Kidney tubule cell (primary cell): ENCODE measurements at places on chromosomes 13 and 19.

GRCh38 chr13:52896827-52897659 lies 48.6 kb upstream of the PCDH8 start:
- DNase-seq = no peak

DNA sequence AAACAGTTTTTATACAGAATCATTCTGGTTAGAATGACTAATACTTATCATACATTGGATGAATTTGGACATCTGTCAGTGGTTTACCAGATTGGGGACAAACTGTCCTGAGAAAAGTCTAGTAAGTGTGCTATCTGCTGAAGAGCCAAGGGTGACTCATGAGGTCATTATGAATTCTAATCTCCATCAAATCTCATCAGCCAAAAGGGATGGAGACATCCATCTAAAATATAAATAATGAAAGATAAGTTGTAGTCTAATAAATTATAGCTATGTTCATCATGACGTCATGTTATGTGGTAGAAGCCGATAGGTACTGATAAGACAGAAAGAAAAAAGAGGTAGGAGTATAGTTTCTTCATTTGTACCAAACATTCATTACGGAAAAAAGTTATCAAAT lies 804.4 kb downstream of the PCDH9 start:
- DNase-seq = no peak

DNA sequence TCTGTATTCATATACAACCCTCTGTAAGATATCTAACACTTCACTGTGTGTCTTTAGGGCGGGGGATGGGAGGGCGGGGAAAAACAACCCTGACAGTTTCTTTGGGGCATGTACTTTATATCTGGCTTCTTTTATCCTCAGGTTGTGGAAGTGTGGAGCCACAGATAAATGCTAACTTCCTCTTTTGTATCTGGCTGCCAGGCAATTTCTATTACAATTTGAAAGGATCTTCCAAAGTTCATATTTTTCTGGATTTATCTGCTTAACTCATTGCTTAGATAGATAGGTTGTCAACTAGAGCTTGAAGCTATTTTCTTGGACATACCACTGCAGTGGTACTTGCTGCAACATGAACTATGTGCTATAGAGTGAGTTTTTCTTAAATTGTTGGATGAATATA lies 393.0 kb downstream of the LMO7 start:
- DNase-seq = no peak

DNA sequence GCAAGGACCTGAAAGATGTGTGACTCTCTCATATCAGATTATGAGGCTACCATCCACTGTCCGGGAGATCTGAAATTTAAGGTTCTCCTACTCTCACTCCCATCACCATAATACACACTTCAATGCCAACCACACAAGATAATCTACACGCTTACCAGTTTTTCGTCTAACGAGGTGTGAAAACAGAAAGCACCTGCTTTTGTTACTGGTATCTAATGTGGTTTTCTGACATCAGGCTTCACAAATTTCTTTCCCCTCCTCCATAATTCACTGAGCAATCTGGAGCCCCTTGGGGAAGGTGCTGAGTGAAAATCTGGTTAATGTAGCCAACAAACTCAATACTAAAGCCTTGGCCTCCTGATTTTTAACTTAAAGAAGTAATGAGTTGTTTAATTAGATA lies 10.1 kb upstream of the LRCH1 start:
- DNase-seq = no peak

- DNase-seq = peak; percentile 99
Observed at GRCh38 chr19:32373585-32374295, 28.3 kb downstream of the ZNF507 start.

DNA sequence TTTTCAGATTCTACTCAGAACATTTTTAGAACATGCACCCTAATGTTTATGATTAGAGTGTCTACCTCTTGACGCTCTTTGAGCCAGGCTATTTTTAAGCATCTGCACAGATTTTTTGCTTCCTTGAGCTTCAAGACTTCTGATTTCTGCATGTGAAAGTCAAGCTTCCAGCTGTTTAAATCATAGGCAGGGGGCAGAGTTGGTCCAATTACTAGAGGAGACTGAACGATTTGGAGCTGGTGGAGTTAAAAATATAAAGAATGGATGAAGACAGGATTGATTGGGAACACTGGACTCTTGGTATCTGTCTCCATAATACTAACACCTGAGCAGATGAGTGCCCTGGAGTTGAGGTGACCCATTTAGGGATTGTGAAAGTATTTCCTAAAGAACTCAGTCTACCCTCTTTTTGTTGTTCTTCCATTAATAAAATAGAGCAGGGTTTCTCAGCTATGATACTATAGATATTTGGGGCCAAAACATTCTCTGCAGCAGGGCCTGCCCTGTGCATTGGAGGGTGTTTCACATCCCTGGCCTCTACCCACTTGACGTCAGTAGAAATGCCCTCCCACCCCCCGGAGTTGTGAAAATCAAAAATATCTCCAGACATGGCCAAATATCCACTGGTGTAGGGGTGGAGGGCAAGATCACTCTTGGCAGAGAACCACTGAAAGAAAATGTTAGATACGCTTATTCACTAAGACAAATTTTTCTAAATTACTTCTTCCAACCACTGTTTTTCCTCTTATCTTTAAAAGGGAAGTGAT lies 160.1 kb downstream of the COG6 start:
- DNase-seq = no peak

DNA sequence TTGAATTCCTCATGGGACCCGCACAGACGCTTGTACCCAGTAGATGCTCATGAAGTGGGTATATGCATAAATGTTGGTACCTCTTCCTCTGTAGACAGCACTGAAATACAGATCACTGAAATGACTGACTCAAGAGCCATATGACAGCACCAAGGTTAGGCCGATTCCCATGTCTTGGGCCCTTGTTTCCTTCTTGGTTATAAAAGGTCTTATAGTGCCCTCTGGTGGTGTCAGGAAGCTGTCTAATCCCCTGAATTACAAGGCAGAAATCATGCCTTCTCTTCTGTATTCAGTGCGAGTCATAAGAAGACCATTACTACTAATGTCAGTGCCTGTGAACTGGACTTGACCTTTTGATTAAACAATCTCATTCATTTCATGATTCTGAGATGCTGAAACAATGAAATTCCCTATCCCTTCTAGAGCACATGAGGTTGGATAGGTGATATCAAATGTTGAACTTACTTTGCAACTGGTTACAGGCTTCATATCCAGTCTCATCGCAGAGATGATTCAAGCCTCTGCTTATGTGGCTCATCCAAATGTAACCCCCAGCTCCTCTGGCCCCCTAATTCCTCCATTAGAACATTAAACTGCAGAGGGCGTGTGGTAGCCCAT lies 59.7 kb downstream of the SPATA13 start:
- peak; percentile 86 for DNase-seq

DNA sequence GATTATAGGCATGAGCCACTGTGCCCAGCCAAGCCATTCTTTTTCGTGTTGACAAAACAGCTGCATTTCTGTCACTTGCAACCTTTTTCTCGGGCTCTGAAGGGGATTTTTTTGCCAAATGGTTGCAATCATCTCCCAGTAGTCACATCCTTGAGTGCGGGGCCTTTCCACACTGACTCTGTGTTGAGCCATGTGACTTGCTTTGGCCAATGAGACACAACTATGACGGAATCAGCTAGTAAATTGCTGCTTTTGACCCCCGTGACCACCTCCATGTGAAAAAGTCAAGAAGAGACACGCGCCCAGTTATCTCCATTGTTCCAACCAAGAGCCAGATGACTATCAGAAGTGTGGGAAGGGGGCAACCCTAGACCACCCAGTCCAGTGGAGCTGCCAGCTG lies 18.3 kb downstream of the NPHS1 start:
- DNase-seq = no peak

DNA sequence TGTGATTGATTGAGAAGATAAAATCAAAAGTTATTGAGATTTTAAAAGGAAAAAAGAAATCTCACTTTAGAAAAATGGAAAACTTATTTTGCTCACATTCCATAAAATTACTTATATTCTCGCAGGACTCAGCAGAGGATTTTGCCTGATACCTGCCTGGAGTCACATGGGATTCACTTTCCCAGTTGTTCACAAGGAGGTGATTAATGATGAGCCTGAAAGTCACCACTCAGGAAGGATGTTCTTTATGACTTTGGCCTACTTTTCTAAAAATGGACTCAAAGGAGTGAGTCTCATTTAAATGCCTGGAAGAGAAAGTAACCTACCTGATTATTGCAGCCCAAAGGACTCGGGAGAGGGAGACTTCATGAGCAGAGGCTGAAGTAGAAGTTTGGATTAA lies 34.5 kb upstream of the FAM216B start:
- DNase-seq = no peak

DNA sequence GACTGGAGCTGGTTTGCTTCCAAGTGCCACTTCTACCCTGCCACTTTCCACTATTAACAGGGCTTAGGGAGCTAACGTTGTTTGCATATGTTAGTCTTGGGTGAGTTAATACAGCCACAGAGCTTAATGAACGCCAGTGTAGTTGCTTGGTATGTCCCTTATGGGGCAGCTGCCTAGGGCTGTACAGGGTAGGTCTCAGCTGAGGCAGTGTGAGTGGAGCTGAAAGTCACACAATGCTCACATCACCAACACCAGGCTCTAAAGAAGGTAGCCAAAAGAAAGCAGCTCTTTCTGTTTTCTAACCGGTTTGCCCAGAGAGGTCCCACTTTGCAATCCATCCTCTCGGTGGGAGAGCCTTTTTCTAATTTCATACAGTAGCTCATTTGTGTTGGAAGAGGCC lies 186.2 kb downstream of the RGCC start:
- no peak for DNase-seq

DNA sequence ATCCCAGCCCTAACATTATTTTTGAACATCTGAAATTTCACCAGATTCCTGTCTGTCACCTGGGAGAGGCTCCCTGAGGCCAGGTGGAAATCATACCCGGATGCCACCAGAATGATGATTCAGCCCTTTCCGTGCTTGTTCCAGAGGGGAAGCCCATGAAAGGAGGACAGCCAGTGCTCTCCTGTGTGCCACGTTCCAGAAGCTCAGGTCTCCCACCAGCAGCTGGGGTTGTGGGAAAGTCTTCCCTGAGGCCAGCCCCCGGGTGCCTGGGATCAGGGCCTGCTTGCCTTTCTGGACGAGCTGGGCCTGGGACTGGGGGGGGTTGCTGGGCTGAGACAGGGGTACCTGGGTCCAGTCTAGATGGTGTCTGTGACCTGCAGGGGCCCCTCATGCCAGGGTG lies 25.5 kb upstream of the IGFL1 start:
- no peak for DNase-seq

DNA sequence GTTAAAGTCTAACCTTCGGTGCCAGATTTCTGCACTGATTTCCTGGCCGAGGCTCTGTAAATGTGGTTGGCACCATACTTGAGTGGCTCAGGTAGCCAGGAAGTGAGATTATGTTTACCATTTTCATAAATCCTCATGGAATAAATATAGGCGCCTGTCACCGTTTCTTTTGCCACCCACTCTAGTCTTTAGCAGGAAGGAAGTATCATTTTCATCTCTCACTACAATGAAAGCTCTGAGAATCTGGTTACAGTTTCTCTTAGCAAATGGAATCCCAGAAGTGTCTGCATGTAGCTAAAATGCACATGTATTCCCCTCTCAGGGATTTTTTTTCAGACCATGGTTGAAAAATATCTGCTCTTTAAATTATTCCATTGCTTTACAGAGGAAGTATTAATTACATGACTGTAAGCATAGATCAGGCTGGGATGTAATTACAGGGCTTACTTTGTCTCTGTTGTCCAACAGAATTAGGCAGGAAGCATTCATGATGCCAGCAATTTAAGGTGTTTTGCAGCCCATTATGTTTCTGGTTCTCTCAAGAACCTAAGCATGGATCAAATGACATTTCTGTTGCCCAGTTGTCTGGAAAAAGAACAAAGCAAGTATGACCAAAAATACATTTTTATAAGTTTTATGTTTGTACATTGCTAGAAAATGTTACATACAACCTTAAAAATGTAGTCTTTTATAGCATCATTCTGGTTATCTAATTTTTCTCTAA lies 221.7 kb upstream of the SPRY2 start:
- no peak for DNase-seq

- DNase-seq = no peak
Observed at GRCh38 chr13:88675347-88675996, 1004.3 kb downstream of the SLITRK5 start.

GRCh38 chr13:43113603-43114002 lies 90.2 kb downstream of the DNAJC15 start:
- no peak for DNase-seq

DNA sequence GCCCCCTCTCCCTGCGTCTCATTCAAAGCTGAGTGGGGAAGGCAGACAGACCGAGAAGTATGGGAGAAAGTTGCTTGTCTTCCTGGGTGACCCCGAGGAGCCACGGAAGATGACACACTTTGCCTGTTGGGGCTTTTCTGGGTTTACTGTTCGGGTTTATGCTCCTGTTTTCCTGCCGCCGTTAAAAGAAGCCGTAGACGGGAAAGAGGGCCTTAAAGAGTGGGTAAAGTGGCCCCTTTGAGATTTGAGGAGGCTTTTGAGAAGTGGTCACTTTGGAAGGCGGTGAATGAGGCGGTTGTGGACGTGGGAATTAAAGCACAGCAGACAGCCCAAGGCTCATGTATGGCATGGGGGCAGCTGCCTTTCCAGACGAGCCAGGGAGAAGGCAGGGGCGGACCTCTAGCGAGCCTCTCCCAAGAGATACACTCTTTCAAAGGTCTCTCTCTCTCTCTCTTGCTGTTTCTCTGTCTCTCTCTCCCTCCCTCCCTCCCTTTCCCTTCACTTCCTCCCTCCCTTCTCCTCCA lies 493 bp upstream of the LHFPL6 start:
- no peak for DNase-seq

GRCh38 chr13:48585456-48585840 lies 52.6 kb upstream of the RCBTB2 start:
- peak; percentile 26 for DNase-seq

- no peak for DNase-seq
Observed at GRCh38 chr19:38274739-38275138, 10.4 kb downstream of the SPINT2 start.

- DNase-seq = no peak
Observed at GRCh38 chr13:43019811-43020210, 3.6 kb upstream of the DNAJC15 start.

GRCh38 chr13:89457977-89458376 lies 1786.8 kb downstream of the SLITRK5 start:
- peak; percentile 98 for DNase-seq

- DNase-seq = peak; percentile 5
Observed at GRCh38 chr19:18698321-18699167, 15.1 kb downstream of the CRTC1 start.

DNA sequence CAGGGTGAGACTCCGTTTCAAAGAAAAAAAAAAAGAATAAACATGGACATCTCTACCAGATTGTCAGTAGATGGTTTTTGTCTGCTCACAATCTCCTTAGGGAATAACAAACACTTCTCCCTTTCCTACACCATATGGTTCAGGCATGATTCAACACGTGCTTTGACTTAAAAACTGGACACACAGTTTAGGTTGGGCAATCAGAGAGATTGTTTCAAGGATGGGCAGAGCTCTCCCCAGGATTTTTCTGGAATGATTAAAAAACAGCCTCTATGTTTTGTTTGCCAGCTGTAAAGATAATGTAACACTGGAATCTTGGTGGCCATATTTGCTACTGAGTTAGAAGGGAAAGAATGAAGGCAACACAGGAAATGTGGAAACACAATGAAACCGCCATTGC lies 150.1 kb upstream of the TSC22D1 start:
- DNase-seq = no peak

GRCh38 chr13:71935166-71935840 lies 68.3 kb upstream of the DACH1 start:
- DNase-seq = no peak

GRCh38 chr13:110816500-110816899 lies 98.4 kb downstream of the ANKRD10 start:
- no peak for DNase-seq

- DNase-seq = no peak
Observed at GRCh38 chr19:44112802-44113137, 429 bp upstream of the ZNF225 start.
